ENCODE measurements at places on chromosomes 16 and 17.
A peak's percentile ranks its signal among the peaks of the same experiment; 100 is the strongest.

- no peak for DNase-seq
These were observed 24.8 kb downstream of the MYO18A start for GRCh38 chr17:29155227-29155965.

- peak; percentile 89 for DNase-seq
These were observed 1.6 kb upstream of the ASPA start for GRCh38 chr17:3474212-3474611.

DNA sequence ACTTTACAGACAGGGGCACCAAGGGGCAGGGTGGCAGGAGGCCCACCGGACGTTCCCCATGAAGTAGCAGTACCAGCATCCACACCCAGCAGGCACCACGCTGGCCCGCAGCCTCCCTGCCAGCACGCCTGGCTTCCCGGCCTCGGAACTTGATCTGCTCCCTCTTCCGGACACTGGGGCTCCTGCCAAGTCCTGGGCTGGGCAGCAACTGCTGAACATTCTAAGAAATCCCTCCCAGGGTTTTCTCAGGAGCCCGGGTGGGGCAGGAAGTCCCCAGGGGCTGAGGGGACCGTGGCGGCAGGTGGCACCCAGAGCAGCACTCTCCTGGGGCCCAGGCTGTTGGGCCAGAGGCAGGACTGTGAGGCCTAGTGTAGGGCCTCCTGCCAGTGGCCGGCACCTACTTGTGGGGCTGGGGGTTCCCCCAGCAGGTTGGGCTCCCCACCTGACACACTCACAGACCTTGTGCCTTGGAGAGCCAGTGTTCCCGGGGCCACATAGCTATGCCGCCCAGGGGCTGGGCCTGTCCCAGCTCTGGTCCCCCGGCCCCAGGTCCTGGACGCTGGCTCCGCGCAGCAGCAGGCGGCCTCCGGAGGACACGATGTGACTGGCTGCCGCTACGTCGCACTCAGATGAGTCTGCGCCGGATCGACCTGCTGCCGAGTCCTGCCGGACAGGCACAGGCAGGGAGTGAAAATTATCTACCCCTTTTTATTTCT, 86.2 kb upstream of the CBX4 start:
- no peak for DNase-seq

DNA sequence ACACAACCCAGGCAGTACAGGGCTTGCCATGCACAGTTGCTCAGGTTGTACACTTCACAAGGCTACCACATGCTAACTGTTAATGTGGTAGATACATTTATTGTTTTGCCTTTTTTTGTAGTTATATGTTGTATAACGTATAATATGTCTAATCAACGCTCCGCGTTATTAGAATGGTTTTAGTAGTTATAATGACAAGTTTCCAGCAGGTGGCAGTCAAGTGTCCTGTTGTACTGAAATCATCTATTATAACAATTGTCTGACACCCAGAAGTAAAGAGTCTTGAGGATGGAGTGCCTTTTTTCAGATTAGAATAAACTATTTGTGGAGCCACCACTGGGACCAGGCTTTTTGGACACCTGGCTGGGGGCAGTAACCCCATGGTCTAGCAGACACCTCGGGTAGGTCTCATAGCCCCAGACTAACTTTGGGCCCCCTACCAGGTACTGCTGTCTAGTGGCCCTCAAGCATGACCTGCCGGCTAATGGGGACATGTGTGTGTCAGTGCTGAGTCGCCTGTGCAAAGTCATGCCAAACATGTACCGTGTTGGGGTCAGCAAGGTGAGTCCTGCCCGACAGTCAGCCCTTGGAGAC, 32.8 kb downstream of the MYO15A start:
- no peak for DNase-seq

GRCh38 chr16:70700101-70701020, 14.5 kb upstream of the MTSS2 start:
- no peak for DNase-seq

GRCh38 chr17:39722965-39723848, 7.1 kb downstream of the MIEN1 start:
- no peak for DNase-seq

DNA sequence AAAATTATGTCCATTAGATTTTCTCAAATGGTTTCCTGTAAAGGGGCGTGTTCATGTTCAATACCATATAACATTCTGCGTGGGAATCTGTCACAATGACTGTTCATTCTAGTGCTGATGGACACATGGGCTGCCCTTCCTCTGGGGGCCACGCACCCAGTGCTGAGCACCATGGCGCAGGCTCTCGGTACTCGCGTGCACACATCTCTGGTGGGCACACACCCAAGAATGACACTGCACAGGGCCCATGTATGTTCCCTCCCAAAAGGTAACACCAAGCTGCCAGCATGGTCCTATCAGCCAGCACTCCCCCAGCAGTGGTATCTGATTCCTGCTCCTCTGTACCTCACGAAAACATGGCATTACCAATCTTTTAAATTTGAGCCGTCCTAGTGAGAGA, 13.7 kb downstream of the B9D1 start:
- no peak for DNase-seq

GRCh38 chr17:12995896-12996295, 21.9 kb downstream of the ELAC2 start:
- DNase-seq, result no peak

GRCh38 chr16:3363793-3364192, 8.1 kb downstream of the OR2C1 start:
- no peak for DNase-seq

- no peak for DNase-seq
These were observed 9.6 kb upstream of the CHP2 start for GRCh38 chr16:23745263-23745662.

Measured in epithelial cell of proximal tubule (primary cell).